Stimulated activated CD4-positive, alpha-beta T cell treated with anti-CD3 and anti-CD28 coated beads, TNF-alpha, amount 100 ng/mL, for 1 hour (primary cell): ENCODE measurements at places on chromosomes 1 and 21.

GRCh38 chr1:153669606-153670005 lies 1.2 kb downstream of the ILF2 start:
- DNase-seq, result no peak

DNA sequence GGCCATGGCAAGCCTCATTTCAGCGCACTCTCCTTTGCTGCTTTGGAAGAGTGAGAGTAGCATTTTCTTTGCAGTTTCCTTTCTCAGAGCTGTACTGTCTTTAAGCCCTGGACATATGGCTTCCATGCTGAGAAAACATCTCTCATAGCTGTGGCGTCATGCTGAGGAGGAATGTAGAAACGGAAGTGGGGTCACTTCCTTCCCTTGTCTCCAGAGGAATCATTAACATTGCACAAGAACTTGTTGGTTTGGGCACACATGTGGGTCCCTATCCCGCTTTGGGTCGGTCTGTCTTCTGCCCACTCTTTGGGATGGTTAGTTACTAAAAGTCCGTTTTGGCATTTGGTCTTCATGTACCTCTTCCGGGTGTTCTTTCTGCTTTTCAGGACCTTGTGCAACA lies 5.6 kb downstream of the MFN2 start:
- DNase-seq, result no peak

GRCh38 chr1:223231581-223231980 lies 88.5 kb upstream of the TLR5 start:
- DNase-seq, result no peak

DNA sequence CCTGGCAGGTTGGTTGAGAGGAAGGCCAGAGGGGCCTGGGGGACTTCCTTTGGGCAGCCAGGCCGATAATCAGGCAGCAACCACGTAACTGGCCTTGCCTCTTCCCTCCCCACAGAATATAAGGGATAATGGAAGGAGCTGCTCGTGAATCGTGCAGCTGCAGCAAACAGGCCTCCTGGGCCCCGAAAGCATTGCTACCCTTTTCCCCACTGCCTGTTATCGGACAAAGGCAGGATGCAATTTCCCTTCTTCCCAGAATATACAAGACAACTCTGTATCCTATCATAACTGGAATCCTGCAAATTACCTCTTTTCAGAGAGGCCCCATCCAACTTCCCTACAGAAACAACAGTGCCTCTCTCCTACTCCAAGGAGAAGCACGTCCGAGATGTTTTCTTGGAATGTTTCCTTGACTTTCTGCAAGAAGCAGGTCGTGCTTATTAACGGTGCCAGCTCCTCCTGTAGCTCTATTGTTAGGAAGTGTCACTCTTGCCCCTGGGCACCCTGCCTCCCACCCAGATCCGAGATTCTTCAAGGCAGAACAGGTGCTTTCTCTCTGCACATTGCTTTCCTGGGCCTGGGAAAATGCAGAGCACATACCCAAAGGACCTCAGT lies 106.0 kb upstream of the TIAM1 start:
- DNase-seq, result no peak

GRCh38 chr21:39927304-39927886 lies 60.2 kb downstream of the PCP4 start:
- no peak for DNase-seq

GRCh38 chr1:230335861-230336522 lies 90.1 kb downstream of the PGBD5 start:
- DNase-seq, result no peak

DNA sequence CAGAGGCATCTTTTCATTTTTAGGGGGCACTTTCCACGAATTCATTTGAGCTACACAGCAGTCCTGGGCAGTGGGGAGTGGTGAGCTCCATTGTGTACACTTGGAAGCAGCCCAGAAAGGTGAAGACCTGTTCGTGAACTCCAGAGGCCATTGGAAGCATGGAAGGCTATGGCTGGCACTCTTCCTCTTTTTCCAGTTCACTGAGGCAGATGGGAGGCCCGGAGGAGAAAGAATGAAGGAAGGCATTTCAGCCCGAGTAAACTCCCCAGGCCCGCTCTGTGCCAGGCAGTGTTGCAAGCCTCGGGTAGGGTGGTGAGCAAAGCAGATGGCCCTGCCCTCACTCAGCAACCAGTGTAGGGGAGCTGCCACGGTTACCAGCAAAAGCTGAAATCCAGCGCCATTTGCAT lies 673 bp upstream of the DHCR24 start:
- no peak for DNase-seq

DNA sequence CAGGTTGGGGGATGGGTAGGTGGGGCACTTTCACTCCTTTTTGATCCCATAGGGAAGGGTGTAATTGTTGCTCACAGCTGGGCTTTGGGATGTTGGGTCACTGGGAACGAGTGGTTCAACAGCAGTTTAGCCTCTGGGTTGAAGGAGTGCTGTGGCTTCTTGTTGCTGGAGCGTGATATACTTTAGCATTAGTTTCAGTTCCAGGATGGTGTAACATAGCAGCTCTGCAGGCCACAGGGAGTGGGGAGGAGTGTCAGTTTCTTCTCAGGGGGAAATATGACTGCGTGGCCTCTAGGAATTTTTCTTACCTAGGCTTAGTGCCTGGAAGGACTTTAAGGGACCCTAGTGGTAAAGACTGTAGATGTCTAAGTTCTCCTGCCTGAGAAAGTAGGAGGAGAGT lies 1105.3 kb upstream of the TMPRSS15 start:
- DNase-seq, result no peak

- no peak for DNase-seq
Observed at GRCh38 chr1:64986903-64987871, 20.8 kb upstream of the JAK1 start.

GRCh38 chr1:198254521-198254920 lies 97.7 kb downstream of the NEK7 start:
- DNase-seq, result no peak

GRCh38 chr1:21312407-21312992 lies 22.2 kb upstream of the ECE1 start:
- no peak for DNase-seq

- no peak for DNase-seq
Observed at GRCh38 chr1:231683439-231684165, 57.0 kb downstream of the DISC1 start.

DNA sequence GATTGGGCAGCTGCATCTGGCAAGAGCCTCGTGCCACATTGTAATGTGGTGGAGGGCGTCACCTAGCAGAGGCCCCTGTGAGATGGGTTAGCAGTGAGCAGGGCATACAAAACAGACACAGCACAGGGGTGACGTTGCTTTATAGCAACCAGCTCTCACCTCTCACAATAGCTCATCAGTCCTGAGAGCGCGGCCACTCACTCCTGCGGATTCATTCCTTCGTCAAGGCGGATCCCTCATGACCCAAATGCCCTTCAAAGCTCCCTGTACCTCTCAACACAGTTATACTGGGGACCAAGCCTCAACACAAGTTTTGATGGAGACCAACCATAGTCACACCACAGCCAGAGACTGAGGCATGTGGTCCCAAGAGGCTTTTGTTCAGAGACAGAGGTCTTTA lies 22.9 kb downstream of the SLC37A1 start:
- no peak for DNase-seq

DNA sequence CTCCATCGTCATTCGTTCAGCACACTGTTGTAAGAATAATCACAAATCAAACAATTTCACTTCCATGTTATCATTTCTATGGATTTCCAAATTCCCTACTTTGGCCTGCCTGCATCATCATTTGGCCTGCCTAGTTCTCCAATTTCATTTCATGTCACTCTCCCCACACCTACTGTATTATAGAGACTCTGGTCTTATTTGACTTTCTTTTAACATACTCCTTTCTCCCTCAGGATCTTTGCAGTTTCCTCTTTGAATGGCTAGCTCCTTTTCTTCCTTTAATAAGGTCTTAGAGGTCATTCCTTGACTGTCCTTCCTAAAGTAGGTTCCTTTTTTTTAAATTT lies 36.3 kb upstream of the PODN start:
- DNase-seq, result no peak

DNA sequence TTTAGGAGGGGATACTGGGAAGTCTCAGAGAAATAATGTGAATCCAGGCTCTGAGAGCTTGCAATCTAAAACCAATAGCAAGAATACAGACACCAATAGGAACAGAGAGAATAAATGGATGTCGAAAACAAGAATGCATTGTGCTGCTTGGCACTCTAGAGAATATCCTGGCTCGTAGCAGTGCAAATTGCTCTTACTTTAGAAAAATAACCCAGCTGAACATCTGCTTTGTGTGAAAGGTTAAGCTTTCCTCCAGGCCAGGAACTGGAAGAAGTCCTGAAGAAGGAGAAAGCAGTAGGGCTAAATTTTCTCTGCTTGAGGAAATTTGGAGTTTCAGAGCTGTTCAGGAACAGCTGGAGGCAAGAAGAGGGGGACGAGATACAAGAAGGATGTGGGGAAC lies 382.3 kb downstream of the HHIPL2 start:
- DNase-seq, result no peak

DNA sequence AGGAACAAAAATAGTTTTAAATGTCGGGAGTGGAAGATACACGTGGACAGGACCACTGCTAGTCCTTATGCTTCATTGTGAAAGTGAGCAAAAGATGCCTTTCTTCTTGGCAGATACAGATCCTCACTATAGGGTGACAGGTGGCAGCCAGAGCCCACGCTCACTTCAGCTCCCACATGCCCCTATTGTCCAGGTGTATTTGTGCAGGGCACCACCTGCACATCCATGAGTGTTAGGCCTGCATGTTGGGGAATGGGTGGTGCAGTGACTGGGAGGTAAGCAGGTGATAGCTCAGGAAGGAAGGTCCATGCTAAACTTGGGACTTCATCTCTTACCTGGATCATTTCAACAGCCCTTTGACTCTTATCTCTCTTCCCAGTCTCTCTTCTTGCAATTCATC lies 27.4 kb downstream of the SLC5A9 start:
- no peak for DNase-seq

DNA sequence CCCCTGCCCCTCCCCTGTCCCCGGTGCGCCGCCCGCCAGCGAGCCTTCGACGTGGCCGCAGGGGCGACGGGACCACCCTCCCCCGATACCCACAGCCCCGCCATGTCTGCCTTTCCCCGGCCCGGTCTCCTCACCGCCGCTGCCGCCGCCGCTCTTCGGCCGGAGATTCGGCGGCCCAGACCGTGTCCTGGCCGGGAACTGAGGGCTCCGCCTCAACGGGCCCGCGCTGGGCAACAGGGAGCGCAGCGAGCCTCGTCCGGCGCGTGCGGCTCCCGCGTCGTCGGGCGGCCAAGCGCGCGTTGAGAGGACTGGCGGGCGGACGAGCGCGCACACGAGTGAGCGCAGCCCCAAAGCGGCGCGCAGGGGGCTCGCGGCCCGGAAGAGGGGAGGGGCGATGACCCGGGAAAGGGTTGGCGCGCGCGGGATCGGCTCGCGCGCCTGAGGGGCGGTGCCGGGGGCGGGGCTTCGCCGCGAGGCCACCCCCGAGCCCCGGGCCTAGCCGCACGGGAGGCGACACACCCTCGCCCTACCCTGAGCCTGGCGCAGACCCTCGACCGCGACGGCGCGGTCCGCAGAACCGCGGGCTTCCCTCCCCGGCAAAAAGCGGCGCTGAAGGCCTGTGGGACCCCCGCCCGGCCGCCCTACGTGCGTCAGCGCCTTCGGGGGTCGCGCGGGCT lies at the start of gene BTG3:
TSS of gene BTG3 (minus strand) at position 337 of the 677 bp plus-strand sequence. CDS start 3,757 bp downstream, outside the sequence.
- peak; percentile 66 for DNase-seq

DNA sequence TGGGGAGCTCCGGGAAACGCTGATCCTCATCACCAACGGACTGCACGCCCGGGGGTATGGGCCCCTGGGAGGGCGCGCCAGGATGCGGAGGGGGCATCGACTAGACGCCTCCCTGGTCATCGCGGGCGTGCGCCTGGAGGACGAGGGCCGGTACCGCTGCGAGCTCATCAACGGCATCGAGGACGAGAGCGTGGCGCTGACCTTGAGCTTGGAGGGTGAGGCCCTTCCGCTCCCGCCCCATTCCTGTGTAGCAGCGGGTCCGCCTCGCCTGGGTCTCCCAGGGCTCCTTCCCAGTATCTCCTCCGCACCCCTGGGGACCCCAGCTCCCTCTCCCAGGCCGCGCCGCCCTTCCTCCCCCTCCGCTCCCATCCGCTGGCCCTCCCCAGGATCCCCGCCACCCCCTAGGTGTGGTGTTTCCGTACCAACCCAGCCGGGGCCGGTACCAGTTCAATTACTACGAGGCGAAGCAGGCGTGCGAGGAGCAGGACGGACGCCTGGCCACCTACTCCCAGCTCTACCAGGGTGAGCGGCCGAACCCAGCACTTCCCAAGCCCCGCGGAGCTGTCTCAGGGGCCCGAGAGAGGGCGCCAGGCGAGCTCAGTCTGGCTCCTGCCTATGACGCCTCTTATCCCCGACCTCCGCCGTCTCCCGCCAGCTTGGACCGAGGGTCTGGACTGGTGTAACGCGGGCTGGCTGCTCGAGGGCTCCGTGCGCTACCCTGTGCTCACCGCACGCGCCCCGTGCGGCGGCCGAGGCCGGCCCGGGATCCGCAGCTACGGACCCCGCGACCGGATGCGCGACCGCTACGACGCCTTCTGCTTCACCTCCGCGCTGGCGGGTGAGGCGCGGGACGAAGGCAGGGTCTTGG lies 5.0 kb downstream of the HAPLN2 start:
- no peak for DNase-seq

DNA sequence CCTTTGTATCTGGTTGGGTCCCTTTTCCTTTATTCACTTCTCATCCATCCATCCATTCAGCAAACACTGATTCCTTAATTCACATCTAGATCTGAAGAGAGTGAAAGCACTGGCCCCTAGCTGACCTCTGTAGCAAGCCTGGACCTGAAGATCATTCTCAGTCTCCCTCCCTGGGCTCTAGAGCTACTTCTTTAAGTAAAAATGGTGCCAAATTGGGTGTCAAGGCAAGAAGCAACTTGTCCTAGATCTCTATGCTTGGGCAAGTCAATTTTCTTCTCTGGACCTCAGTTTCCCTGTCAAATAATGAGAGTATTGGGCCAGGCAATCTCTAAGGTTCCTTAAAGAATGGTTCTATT lies 36.1 kb downstream of the PLXNA2 start:
- DNase-seq, result no peak

DNA sequence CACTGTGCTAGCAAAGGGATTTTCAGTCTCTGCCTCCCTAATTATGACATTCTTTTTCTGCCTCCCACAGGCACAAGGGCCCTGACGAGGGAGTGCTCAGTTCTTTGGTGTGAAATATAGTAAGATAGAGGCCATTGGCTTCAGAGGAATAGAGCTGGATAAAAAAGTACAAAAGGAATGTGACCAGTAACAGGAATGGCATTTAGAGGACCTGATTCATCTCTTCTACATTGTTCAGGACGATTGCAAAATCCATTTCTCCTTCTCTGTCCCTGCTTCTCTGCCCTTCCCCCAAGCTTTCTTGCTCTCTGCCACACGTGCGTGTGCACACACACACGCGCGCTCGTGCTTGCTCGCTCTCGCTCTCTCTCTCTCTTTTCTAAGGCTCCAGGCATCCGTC lies 668.2 kb downstream of the KIF26B start:
- DNase-seq, result no peak

GRCh38 chr21:34517491-34518245 lies 5.7 kb upstream of the KCNE1 start:
- DNase-seq, result no peak

- DNase-seq, result no peak
Observed at GRCh38 chr1:235015291-235015985, 113.2 kb downstream of the TOMM20 start.
